Stomach (tissue), 19 donors: ENCODE measurements at places on chromosomes 7 and 10. TPM values are rescaled to one million over a fixed set of nuclear protein-coding genes. Genes with fewer than 3 reads are reported as not detected.

- DNase-seq: no peak
Observed at GRCh38 chr10:102507521-102507920, 3.7 kb downstream of the SUFU start.

ASB10 gene
- total RNA-seq: not detected

DNA sequence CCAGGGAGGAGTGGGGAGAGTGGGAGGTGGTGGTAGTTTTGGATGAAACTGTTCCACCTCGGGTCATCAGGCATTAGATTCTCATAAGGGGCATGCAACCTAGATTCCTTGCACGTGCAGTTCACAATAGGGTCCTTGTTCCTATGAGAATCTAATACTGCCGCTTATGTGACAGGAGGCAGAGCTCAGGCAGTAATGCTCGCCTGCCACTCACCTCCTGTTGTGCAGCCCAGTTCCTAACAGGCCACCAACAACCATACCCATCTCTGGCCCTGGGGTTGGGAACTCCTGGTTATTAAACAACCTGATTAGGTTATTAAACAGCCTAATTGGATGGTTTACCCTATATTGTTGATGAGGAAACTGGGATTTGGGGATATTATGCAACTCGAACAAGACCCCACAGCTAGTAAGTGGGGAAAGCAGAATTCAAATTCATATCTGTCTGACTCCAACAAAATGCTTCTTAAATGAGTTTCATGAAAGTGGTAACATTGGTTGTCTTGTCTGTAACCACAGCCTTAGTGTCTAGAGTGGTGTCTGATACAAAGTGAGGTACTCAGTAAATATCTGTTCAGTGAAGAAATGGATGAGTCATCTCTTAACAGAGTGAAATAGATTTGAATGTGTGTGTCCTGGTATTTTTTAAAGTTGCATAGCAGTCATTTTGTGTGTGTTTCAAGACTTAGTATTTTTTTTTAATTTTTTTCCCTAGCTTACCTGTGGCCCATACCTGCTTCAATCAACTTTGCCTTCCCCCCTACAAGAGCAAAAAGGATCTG, 101.6 kb downstream of the HECTD2 start:
- DNase-seq: no peak

PILRA gene
- not detected for total RNA-seq

DNA sequence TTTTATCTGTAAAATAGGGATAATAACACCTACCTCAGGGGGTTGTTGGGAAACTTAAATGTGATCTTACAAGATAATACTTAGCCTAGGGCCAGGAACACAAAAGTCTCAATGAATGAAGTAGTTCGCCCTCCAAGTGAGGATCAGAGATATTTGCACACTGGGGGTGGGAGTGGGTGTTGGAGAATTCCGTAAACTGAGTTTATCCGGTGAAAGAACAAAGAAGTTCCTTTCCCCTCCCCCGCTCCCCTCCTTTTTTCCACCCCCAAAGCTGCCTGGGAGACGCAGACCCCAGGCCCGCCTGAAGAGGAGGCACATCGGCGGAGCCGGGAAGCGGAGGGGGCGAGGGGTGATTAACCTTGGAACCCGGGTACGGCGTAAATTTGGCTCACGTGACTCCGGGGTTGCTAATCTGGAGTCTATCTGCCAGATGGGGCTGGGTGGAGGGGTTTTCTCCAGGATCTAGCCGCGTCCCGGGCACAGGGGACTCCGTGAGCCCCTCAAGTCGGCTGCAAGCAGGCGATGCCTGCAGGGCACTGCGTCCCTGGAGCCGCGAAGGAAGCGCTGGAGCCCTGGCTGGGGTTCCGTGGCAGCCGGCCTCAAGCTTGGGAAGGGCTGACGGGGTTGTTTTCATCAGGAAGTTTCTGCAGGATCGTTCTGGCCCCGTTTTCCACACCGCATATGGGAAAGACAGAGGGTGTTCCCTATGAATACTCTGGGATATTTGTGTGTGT, 1.4 kb upstream of the PODXL start:
- DNase-seq: peak; percentile 58

DNA sequence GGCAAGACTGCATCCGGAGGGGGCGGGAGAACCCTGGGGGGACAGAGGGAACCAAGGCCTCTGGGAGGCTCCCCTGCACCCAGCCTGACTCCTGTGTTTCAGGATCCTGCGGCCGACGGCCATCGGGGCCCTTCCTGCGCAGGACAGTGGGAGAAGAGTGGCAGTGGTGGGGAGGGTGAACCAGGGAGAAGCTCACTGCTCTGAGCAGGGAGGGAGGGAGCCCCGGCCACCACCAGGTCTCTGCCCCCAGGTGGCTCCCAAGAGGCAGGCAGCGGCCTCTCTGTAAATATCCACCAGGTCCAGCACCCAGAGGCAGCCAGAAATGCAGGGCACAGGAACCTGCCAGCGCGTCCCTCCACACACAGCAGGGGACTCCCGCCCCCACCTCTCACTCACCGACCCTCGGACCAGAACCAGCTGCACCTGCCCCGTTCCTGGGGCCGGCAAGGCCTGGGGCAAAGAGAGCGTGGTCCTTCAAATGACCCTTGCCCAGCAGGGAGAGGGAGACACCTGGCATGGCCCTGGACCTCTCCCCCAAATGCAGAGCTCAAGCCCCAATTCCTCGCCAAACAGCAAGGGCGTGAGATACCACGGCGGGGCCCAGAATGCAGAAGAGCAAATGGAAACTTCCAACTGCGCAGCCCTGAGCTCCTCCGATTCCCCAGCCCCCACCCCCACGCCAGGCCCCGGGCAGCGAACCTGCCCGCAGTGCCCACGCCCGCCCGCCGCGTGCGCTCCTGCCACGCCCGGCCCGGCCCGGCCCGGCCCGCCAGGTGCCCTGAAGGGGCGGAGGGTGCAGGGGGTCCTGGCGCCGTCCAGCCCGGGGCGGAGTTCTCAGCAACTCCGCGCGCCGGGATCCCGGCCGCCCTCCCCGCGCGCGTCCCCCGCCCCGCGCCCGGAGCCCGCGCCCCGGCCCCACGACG, 805 bp downstream of the RASGEF1A start:
- DNase-seq: peak; percentile 40

- DNase-seq: no peak
Observed at GRCh38 chr10:78976825-78977755, 91.7 kb upstream of the ZMIZ1 start.

DNA sequence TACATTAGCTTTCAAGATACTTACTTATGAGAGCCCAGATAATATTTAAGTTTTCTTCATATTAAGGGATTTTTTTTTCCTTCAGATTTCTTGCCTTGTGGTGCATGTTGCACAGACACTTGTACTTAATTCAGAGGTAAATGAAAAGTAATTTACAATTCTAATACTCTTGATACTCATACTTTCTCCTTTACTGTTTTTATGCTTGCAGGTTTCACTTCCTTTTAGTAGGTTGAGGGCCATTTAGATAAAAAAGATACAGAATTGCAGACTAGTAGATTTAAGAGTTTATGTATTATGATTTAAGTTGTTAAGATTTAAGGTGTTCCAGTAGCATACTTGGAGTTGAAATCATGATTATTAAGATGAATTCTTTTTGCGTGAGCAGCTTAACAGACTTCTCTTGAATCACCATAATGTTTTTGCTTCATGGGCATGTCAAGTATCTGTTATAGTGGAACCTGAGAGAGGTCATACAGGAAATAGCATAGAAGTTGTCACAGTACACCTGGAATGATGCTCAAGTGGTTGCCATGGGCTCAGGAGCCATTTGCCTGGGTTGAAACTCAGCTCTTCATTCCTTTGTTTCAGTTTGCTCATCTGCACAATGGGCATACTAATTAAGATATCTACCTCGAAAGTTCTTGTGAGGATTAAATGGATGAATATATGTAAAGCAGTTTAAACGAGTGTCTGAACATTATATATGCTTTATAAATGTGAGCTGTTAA, 174.8 kb upstream of the PRPS1L1 start:
- DNase-seq: no peak

H2BK1 gene
- not detected for total RNA-seq

- DNase-seq: peak; percentile 75
Observed at GRCh38 chr10:71187600-71187999, 24.8 kb upstream of the UNC5B start.

STEAP4 gene
- 1.8 TPM for total RNA-seq

MMD2 gene
- not detected for total RNA-seq

GRCh38 chr10:16470747-16471146, 33.9 kb downstream of the PTER start:
- DNase-seq: no peak

GRCh38 chr10:101668566-101668965, 26.4 kb downstream of the FBXW4 start:
- no peak for DNase-seq

CTAGE8 gene
- not detected for total RNA-seq

GRCh38 chr7:17545348-17545747, 246.9 kb downstream of the AHR start:
- no peak for DNase-seq

GRCh38 chr7:136230210-136230609, 253.1 kb upstream of the MTPN start:
- no peak for DNase-seq
